ENCODE measurements at places on chromosomes 12 and 14.

DNA sequence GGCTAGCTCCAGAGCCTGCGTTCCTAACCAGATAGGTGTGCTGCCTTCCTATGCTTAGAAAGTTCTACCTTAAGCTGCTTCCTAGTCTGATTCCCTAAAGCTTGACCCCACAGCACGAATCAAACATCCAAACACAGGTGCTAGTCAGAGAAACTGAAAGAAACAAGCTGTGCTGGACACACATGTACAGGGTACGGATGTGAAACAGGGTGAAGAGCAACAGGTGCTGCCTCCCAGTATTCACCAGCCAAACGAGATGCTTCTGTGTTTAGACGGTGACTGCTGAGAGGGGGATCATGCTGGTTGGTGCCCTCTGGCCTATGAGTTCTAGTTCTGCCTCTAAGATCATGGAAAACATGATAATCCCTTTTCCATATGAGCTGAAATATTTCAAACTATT lies 105.3 kb downstream of the GRIP1 start:
- DNase-seq: no peak

- no peak for DNase-seq
These were observed 96.3 kb downstream of the TSPAN8 start for GRCh38 chr12:71061451-71061850.

- DNase-seq: no peak
These were observed 397.7 kb upstream of the RGS6 start for GRCh38 chr14:71534506-71534905.

DNA sequence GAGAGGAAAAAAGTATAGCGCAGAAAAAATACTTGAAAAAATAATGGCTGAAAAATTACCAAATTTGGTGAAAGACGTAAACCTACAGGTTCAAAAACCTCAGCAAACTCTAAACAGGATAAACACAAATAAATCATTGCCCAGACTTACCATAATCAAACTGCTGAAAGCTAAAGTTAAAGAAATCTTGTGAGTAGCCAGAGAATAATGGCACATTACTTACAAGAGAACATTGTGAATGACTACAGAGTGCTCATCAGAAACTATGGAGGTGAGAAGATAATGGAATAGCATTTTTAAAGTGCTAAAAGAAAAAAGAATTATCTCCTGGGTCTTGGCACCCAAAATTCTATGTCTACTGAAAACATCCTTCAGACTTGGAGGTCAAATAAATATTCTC lies 36.0 kb downstream of the ATF1 start:
- DNase-seq: no peak

- no peak for DNase-seq
These were observed 36.2 kb downstream of the TMEM120B start for GRCh38 chr12:121748571-121749265.

- DNase-seq: no peak
These were observed 6.3 kb downstream of the MIS18BP1 start for GRCh38 chr14:45246691-45247090.

- no peak for DNase-seq
These were observed 319.1 kb upstream of the RGS6 start for GRCh38 chr14:71613168-71613567.

DNA sequence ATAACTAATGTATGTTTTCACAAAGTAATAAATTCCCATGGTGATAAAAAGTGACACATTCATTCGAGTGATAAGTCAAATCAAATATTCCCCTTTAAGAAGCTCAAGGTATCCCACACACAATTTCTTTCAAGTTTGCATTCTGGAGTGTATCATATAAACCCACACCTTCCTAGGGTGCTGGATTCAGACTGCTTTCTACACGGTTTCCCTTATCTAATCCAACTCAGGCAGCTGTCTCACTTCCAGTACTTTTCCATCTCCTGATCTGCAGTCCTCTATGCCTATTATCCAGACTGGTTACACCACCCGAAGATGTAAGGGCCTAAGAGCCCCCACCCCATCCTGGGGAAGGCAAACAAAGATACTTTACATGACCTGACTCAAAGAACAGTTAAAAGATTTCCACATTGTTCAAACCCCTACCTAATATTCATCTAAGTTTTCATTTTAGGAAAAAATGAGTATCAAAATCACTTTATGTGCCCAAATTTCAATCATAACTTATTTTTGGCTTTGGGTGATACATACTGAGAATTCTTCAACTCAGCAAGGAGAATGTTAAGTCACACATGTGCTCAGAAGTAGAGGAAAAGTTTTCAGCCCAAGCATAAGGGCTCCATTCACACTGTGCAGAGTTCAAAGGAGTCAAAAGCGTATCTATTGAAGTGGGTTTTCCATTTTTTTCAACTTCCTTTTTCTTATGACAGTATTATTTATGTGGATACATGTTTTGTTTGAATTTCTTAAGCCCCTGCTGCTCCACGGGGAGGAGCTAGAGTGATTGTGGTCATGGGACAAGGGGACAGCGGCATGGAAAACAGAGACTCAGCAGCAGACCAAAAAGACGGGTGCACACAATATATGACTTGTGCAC lies 41.8 kb downstream of the CORO1C start:
- DNase-seq: no peak

DNA sequence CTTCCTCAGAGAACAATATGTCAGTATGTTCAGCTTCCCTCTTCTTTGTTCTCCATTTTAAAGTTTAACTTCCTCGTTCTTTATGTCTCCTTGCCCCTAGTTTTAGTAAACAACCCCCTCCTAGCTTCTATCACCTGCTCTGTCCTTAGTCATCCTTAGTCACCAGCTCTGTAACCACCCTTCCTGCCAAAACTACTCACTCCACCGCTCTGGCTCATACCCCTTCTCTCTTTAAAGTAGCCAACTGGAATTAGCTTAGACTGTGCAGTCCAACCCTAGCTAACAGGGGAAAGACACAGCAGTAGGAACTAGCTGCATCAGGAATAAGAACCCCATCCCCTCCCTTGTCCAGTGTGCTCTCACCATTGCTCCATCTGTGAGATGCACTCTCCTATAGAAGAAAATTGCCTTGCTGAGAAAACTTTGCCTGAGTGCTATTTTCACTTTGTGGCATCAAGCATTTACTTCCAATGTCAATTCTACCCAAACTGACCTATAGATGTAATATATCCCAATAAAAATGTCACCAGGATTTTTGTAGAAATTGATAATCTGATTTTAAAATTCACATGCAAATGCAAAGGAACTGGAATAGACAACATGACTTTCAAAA lies 603.2 kb downstream of the C12orf50 start:
- DNase-seq: no peak

DNA sequence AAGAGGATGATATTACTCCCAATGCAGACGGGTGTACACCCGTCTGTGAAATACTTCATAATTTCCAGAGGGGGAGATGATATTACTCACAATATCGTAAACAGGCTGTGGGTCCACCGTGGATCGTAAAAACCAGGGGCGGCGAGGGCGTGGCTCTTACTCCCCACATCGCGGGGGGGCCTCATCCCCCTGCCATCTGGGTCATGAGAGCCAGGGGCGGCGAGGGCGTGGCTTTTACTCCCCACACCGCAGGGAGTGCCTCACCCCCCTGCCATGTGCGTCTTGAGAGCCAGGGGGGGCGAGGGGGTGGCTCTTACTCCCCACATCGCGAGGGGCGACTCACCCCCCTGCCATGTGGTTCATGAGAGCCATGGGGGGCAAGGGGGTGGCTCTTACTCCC lies 86.2 kb upstream of the GNG2 start:
- DNase-seq: no peak

DNA sequence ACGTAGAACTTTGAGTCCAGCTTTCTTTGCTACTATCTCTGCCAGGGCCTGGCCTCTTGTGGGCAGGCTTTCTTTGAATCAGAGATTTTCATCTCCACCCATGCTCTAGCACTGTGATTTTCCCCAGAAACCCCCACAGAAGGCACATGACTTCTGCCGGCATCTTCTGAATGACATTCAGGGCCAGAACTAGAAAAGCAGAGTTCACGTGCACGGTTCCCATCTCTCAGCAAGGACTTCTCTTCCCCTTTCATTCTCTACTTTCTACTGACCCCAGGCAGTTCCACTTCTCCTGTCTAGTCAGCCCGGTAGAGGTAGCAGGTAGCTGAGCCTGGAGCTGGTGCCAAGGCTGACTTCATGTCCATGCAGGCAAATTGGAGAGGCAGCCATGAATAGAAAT lies 26.9 kb downstream of the BATF start:
- no peak for DNase-seq

GRCh38 chr12:78917513-78917912 lies 52.9 kb downstream of the SYT1 start:
- no peak for DNase-seq

GRCh38 chr12:6463216-6463615 lies 7.3 kb downstream of the VAMP1 start:
- no peak for DNase-seq

- DNase-seq: no peak
These were observed 562.8 kb downstream of the GALC start for GRCh38 chr14:87430214-87430613.

- DNase-seq: no peak
These were observed 46.1 kb downstream of the RASSF3 start for GRCh38 chr12:64656429-64656828.

DNA sequence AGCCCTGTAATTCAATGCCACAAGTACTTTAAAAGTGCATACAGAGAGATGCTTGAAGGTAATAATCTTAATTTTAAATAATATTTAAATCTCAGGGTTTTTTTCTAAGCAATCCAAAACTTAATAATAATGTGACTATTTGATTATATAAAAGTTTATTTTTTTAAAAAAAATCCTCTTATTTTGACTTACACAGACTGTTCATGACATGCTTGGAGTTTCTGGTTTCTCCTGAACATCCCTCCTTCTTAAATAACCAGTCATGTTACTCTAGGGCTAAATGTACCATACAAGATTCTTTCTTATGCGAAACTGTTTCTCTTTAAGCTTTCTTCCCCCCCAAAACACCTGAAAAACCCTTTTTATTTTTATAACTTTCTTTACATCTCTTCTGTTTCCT lies 58.2 kb upstream of the SLC2A13 start:
- DNase-seq: no peak

- no peak for DNase-seq
These were observed 2.2 kb downstream of the DACT1 start for GRCh38 chr14:58639842-58640484.

DNA sequence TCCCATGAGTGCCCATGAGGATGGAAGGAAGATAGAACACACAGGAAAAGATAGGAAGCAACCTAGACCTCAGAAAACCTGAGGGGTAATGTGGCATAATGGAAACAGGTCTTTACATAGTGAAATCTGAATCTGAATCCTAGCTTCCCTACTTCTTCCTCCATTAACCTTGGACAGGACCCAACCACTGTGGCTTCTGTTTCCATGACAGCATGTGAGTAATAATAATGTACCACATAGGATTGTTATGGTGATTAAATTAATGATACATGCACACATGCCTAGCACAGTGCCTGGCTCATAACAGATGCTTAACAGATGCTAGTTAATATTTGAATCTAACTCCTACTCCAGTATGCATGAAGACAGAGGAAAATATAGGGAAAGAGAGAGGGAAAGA lies 11.2 kb downstream of the TTC9 start:
- DNase-seq: no peak

DNA sequence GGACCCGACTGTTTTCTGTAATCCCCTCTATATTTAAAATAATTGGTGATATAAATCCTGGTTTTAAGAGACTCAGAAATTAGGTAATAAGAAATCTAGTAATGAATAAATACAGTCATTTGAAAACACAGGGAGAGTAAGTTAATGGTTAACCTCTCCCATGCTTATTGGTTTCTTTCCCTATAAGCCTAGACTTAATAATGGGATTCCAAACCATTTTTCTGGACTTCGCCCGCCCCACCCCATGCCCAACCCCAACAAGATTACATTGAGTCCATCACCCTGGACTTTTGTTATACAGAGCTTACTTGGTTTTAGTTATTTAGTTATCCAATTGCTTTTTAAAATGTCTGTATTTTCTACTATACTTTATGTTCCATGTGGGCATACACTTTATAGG lies 98.7 kb downstream of the WIF1 start:
- DNase-seq: no peak

DNA sequence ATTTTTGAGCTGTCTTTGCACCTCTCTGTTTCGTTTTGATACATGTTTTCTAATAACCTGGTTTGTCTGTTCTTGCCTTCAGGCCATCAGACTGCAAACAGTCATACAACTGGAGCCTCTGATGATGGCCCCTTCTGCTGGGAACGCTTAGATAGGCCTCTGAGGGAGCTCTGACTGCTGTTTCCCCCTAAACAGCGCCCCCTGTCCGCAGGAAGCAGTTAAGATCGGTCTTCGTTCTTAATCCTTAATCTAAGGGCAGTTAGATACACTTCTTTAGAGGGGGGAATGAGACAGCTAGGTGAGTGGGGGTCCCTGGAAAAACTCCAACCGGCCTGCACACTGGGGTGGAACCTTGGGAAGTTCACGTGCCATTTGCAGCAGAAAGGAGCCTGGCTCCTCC lies 1338.8 kb upstream of the SEL1L start:
- DNase-seq: no peak

DNA sequence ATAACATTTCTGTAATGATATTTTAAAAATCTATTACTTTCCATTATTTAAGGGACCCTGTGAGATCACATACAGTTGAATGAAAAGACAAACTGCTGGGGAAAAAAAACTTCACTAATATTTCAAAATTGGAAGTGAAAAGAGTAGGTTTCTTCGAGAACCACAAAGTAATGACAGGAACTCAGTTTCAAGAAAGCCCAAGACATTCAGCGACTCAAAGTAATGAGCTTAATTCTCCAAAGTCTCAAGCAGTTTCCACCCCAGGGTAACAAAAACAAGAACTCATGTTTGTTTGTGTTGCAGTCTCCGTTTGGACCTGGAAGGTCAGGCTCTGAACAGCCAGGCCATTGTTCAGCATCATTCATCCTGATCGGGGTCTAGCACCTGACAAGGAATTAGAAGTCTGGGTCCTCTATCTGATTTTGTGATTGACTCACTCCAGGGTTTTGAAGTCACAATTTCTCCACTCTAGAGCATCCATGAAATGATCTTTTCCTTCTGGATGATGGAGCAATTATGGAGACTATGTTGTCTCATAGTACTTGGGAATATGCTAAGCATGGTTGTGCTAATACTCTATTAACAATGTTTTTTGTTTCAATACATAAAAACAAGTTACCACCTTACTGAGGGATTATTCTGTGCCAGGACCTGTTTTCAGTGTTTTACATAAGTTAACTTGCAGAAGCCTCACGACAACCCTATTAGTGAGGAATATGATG lies 126.9 kb downstream of the SLC25A21 start:
- DNase-seq: no peak

DNA sequence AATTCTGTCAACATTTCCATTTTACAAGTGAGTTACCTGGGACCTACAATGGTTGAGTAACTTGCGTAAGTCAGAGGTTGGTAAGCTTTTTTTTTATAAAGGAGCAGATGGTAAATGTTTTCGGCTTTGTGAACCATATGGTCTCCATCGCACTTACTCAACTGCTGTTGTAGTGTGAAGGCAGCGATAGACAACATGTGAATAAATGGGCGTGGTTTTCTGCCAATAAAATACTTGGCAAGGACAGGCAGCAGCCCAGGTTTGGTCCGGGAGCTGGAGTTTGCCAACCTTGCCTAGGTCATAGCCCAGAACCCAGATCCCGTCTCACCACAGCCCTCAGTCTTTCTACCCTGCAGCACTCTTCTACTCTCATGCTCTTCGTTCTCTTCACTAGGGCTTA lies 6.3 kb downstream of the DDX55 start:
- no peak for DNase-seq

Data from T follicular helper cell (primary cell).